ENCODE measurements at places on chromosomes 11 and 22.

DNA sequence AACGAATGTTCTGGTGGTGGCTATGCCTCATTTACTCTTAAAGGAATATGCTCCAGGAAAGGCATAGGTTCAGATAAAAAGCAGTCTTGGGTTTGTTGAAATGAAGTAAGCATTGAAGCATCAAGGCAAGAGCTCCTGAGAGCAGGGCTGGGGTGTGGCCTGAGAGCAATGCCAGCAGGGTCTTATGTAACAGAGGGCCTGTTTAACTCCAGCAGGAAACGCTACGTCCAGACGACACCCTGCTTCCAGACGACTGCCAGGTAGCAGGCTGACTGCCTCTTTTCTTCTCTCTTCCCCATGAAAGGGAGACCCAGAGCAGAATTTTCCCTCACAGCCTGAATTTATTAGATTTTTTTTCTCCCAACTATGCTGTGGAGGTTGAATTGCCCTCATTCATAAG lies 127.2 kb upstream of the SLC5A12 start:
- DNase-seq, result no peak

- no peak for DNase-seq
These were observed 5.4 kb downstream of the PLXNB2 start for GRCh38 chr22:50302041-50302541.

GRCh38 chr11:114081641-114082414 lies 22.3 kb downstream of the ZBTB16 start:
- no peak for DNase-seq

GRCh38 chr22:38327396-38327795 lies 10.2 kb upstream of the CSNK1E start:
- DNase-seq, result no peak

DNA sequence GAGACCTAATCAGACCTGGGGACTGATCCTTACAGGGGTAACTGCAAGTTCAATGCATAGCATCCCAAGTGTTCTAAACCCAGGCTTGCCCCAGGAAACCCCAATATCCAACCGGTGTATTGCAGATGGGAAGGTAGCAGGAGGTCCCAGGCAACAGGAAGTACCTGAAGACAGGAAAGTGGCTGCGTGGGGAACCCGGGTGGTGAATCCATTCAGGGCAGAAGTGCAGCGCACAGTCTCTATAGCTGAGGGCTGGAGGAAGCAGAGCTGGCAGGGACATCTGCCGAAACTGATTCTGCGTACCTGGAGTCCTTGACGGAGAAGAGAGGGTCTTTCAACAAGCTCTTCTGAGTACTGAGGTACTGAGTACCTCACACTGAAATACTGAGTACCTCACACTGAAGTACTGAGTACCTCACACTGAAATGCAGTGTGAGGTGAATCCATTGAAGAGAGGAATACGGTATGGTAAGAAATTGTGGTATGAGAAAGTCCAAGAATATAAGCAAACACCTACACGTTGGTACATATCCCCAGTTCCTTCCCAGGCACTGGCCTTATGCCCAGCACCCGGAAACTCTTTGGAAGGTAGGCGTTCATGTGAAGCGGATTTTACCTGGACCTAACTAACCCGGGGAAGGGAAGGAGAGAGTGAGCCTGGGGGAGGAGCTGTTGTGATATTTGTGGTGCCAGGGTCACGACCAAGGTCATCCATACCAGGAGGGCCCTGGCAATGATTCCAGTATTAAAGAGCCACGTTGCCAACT lies 20.1 kb downstream of the SCN4B start:
- DNase-seq, result no peak

- DNase-seq, result no peak
These were observed 90.6 kb downstream of the CDKN1C start for GRCh38 chr11:2794968-2795322.

GRCh38 chr11:90318651-90319050 lies 95.8 kb upstream of the CHORDC1 start:
- no peak for DNase-seq

- no peak for DNase-seq
These were observed 1.2 kb downstream of the KBTBD4 start for GRCh38 chr11:47577460-47578041.

GRCh38 chr11:96014217-96014616 lies 90.3 kb upstream of the MTMR2 start:
- no peak for DNase-seq

GRCh38 chr11:93251922-93252321 lies 54.1 kb upstream of the SLC36A4 start:
- DNase-seq, result no peak

- DNase-seq, result no peak
These were observed 25.1 kb downstream of the DBX1 start for GRCh38 chr11:20134991-20135736.

DNA sequence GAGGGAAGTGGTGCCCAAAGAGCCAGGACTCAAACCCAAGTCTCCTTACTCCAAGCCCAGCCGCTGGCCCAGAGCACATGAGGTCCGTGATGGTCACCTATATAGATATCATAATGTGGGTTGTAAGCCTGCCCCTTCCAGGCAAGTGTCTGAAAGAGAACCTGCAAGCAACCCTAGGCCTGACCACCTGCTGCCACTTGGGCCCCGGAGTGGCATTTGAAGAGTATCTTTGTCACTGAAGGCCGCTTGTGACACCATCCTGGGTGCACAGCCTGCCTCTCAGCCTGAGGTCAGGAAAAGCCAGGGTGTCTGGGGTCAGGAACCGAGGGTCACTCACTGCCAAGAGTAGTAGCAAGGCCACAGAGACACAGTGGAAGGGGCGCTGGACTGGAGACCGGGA lies 32.4 kb downstream of the OTOG start:
- no peak for DNase-seq

- DNase-seq, result no peak
These were observed 22.4 kb downstream of the ADM start for GRCh38 chr11:10327254-10327653.

DNA sequence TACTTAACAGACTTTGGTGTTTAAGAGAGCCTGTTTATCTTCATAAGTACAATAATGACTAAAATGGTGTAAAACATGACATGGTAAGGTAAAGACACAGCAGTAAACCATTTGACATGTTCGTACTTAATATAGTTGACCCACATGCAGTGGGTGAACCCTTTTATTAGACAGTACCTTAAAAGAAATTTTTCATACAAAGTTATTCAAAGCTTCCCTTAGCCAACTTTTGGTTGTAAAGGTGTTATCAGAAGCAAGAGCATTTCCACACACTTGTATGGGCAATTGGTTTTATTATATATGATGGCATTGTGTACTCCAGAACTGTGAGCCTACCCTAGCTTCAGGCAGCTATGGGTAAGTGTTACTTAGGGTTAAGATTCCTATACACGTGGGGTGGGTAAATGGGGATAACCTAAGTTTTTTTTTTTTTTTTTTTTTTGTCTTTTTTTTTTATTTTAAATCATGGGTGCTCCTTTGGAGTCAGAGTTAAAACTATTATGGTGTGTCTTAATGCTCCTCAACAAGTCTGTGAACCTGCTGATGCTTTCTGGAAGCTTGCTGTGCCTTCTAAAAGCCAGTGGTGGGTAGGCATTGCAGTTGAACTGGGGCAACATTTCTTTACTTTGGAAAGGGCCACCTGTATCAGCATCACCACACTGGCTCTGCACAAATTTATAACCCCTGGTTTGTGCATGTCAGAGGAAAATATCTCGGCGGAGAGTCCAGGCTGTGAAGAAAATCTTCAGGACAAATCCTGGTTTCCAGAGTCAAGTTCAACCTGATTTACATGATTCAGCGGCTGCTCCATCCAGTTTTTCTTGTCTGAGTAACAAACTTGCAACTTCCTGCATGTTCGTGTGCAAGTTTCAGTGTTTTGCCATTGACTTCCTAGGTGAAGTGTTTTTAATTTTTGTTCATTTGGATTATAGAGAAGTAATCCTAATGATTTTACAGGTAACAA lies 3.3 kb downstream of the PCF11 start:
- DNase-seq, result no peak

- no peak for DNase-seq
These were observed 176.1 kb downstream of the IGLL1 start for GRCh38 chr22:23403720-23404688.

GRCh38 chr11:34029176-34029575 lies 22.4 kb upstream of the CAPRIN1 start:
- no peak for DNase-seq

GRCh38 chr11:61619471-61620226 lies 38.8 kb upstream of the SYT7 start:
- no peak for DNase-seq

DNA sequence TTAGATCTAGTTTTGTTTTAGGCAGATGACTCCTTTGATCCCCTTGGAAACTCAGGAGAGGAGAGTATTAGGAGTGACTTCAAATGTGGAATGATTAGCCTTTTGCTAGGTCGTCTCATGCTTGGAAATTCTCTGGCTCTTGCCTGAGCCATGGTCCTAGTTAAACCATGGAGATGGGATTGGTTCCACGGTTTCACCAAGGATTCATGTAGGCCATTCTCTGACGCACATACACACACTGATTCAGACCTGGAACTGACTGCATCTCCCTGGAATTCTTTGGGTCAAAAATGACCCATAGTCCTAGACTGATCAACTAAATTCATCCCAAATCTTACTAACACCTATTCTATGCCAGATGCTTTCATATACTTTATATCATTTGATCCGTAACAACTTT lies 56.5 kb downstream of the POLD3 start:
- no peak for DNase-seq

GRCh38 chr11:9047964-9048523 lies 43.4 kb downstream of the SCUBE2 start:
- DNase-seq, result no peak

DNA sequence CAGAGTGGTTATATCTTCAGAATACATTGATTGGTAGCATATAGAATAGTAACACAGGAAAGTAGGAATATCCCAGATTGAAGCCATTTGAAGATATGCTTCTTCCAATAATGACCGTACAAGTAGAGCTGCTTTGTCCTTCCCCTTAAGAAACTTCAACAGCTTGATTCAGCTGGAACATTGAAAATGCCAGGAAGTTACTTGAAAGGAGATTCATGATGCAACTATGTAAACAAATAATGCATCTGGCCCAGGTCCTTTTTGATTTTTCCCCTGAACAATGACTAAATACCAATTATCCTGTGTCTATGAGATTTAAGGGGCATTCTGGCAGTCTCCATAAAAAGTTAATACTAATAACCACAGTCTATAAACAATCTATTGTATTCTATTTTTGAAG lies 3.0 kb downstream of the DKK3 start:
- DNase-seq, result no peak

- no peak for DNase-seq
These were observed 92.5 kb downstream of the LRRC32 start for GRCh38 chr11:76577921-76578653.

- no peak for DNase-seq
These were observed 9.1 kb downstream of the SELENOO start for GRCh38 chr22:50209893-50210292.

DNA sequence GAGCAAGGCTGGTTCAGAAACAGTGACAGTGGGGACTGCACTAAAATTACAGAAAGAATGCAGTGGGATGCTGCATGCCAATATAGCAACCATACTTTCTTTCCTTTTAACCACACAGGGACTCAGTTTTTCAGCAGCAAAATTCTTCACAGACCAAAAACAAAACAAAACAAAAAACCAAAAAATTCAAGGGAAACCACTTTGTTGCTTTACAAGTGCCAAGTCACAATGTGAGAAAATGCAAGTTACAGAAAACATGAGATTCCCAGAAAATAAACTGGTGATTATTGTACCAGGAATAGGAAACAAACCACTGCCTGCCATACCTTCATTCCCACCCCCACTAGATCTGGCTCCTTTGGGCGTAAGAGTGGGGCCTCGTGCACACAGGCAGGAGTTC lies 52.6 kb downstream of the TENM4 start:
- no peak for DNase-seq

DNA sequence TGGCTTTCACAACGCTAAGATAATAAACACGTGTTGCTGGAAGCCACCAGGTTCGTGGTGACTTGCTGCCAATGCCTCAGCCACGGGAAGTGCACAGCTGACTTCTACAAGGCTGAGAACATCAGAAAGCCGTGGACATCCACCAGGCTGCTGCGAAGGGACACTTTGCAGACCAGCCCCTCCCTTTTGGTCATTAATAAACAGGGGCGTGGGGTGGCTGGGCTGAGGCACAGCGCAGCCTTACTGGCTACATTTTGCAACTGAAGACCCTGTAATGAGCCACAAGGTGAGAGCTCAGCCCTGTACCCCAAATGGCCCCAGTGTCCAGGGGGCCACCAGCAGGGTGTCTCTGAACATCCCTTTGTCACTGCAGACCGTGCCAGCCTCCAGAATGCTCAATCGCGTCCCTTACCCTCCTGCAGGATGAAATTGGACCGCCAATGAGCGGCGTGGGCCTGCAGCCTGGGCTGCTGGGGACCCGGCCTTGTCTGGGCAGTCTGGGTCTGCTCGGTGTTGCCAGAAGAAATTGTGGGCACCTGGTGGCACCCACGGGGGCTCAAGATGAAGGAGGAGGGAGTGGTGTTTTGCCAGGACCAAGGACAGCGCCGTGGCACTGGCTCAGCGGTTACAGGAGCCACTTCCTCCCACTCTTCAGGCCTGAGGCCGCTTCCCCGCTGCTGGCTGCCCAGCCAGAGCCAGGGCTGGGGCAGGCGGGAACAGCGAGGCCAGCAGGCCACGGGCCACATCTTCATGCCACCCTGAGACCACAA lies 181.9 kb downstream of the CTTN start:
- DNase-seq, result no peak

DNA sequence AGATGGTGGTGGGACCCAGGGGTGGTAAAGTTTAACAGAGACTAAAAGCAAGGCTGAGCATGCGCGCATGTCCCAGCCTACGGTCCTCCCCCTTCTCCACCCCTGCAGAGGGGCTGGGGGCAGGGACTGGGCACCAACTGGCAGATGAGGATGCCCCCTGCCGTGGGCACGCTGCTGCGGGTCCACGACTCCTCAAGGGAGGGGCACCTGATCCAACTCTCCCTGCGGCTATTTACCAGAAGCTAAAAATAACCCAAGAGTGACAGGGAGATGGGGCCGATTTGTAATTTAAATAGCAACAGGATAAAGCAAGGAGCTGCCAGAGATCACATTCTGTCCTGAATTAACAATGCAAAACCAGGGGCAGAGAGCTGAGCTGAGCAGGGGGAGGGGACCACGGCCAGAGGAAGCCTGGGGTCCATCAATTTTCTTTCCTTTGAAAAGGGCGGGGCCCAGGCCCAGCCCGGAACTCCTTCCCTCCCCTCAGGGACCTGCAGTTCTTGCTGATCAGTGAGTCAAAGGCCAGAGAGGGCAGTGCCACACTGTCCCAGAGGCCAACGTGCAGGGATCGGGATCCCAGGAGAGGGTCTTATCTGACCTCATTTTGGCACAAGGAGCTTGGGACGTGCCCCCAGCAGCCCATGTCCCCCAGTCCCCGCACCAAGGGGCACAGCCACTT lies 8.1 kb upstream of the DGKZ start:
- DNase-seq, result no peak

DNA sequence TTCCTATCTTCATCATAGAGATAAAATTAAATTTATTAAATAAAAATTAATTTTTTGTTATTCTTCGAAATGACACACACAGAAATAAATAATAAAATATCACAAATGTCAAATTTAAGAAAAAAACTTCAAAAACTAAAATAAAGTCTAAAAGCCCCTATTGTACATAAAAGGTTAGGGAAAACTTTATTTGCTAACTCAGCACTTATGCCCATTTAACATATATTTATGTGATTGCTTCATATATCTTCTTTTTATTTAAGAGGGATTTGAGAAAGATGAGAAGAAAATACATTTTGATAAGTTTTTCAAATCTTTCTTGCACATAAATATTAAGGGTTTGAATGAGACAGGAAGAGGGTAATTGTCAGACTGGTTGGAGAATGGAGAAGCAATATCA lies 2350.4 kb upstream of the RAG2 start:
- no peak for DNase-seq

Measured in vagina (tissue), 2 donors.